Activated CD4-positive, alpha-beta T cell treated with anti-CD3 and anti-CD28 coated beads, Interleukin-2, Interleukin-6, amounts not matched to agents 100 ng/mL and 50 ng/mL, durations not matched to agents 16 hours and 8 hours (primary cell): ENCODE measurements at places on chromosomes 4 and X.

DNA sequence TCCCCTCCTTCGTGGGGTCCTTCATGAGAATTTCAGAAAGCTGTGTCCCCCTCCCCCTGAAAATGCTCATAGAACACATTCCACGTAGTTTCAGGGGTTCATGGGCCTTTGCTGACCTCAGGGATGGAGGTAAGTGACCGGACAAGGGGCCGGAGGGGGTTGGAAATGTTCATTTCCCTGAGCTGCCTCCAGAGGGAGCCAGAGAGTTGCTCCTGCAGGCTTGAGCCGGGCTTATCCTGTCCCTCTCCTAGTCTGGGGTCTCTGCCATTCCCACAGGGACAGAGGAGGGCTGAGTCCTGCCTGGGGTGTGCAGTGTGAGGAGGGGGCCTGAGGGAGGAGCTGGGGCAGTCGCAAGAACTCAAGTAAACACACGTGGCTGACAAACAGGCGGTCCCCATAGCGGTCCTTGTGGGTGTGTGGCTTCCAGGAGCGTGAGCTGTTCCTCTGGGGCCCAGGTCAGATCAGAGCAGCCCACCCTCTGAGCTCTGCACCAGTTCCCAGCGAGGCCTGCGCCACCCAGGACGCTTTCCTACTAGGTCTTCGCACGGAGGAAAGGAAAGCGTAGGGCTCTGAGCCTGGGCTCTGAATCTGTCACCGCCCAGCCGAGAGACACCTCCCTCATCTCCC lies 62.5 kb downstream of the WFS1 start:
- peak; percentile 40 for DNase-seq

DNA sequence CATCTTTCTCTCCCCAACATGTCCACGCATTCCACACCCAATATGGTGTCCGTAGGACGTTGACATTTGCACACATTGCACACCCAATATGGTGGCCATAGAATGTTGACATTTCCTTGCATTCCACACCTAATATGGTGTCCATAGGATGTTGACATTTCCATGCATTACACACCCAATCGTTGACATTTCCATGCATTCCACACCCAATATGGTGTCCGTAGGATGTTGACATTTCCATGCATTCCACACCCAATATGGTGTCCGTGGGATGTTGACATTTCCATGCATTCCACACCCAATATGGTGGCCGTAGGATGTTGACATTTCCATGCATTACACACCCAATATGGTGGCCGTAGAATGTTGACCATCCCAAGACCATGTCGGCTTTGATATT lies 88.4 kb upstream of the SHOX start:
- DNase-seq = no peak

DNA sequence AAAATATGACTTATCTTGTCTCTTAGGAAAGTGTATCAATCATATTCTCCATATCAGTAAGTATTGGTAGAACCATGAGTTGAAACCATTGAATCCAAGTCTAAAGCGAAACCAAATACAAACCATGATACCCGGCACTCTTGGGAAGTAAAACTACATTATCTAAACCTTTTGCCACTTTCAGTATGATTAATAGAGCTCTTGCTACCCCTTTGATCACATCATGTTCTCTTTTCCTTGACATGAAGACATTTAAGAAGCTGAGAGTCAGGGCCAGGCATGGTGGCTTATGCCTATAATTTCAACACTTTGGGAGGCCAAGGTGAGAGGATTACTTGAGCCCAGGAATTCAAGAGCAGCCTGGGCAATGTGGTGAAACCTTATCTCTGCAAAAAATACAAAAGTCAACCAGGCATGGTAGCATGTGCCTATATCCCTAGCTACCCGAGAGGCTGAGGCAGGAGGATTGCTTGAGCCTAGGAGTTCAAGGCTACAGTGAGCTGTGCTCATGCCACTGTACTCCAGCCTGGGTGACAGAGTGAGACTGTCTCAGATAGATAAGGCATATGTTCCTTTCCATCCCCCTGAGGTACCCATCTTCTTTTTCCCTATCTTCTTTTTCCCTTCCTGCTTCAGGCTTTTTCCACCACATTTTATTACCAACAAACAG lies 45.4 kb downstream of the CEP135 start:
- DNase-seq = peak; percentile 75

- DNase-seq = no peak
These were observed 131.8 kb upstream of the S100G start for GRCh38 chrX:16518131-16518530.

DNA sequence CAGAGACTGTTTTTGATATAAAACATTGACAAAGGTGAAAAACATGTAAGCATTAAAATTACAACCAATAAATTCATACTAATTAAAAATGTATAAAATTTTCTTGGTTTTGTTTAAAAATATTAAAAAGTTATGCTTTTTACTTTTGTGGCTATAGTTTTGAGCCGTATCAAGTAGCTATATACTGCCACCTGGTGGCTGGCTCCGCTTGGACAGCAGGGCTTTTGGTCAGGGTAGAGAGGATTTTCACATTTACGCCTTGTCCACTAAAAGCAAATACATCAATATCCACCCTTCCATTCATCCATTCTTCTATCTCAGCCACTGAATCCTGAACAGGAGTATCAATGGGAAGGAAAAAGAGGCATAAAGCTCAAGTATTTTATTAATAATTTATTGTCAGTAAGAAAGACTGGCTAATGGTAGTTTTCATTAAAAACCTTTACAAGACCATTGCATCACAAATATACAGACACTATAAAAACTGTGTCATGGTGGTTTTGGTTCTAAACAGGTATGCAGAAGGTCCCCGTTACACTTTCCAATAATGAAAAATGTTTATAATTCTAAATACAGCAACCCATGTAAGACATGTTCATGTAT lies 32.1 kb upstream of the MTNR1A start:
- peak; percentile 63 for DNase-seq

DNA sequence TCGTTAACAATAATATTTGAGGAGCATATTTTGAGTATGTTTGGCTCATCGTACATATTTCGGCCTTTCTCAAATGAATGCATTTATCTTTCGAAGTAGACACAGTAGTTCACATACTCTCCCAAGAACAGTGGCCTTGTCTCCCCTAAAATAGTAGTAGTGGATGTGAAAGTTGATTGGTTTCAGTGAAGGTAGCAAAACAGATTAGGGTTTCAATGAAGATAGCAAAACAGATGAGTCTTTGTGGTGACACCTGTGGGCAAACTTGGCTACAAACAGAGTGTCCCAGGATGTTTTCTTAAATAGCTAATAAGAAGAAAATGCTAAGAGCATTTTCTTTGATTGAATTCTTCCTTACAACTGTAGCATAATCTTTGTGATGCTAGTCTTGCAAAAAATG lies 67.0 kb downstream of the USP9X start:
- no peak for DNase-seq
